H1 (cell line): ENCODE measurements at places on chromosomes 7 and 10.

DNA sequence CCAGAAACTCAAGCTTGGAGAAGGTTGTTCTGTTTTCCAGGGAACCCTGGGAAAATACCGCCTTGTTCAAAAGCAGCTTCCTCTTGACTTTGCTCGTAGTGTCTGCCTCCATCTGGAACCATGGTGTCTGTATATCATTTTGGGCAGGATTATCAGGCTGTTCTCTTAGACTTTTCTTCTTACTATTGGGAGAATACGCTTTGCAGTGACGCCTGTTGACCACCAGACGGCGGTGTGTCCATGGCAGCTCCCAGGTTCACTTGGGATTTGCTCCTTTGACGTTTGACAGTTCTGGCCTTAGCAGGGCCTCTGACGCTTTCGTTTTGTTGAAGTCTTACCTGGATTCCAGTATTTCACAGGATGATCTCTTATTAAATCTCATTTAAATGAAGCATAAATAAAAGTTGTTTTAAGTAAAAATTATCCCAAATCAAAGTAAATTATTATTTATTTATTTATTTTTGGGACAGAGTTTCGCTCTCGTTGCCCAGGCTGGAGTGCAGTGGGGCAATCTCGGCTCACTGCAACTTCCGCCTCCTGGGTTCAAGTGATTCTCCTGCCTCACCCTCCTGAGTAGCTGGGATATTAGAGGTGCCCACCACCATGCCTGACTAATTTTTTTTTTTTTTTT, 41.8 kb upstream of the GJD4 start:
- DNase-seq, result peak; percentile 27

- DNase-seq, result no peak
Measured at GRCh38 chr7:122864838-122865237, 21.4 kb downstream of the CADPS2 start.

DNA sequence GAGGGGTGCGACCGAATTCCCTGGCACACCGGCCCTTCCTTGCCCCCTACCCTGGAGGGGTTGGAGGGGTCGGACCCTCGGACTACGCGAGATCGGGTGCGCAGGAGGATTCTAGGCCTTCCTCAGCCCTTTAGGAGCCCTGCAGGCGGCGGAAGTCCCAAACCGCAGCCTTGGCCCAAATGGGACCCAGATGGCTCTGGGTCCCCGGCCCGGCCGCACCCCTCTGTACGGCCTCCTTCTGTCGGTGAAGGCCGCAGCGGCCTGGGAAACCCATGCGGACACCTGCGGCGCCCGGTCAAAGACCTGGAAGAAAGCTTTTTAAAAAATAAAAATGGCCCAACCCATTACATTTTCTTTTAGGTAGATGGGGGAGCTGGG, 2.4 kb upstream of the VAX1 start:
- DNase-seq, result no peak

DNA sequence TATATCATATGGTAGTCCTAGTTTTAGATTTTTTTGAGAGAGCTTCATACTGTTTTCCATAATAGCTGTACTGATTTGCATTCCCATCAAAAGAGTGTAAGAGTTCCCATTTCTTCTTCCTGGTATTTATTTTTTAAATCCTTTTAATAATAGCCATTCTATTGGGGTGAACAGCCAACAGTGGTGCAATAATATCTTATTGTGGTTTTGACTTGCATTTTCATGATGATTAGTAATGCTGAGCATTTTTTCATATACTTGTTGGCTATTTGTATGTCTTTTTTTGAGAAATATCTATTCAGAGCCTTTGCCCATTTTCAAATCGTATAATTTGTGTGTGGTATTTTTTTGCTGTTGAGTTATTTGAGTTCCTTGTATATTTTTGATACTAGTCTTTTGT, 167.4 kb downstream of the FZD1 start:
- DNase-seq, result no peak

DNA sequence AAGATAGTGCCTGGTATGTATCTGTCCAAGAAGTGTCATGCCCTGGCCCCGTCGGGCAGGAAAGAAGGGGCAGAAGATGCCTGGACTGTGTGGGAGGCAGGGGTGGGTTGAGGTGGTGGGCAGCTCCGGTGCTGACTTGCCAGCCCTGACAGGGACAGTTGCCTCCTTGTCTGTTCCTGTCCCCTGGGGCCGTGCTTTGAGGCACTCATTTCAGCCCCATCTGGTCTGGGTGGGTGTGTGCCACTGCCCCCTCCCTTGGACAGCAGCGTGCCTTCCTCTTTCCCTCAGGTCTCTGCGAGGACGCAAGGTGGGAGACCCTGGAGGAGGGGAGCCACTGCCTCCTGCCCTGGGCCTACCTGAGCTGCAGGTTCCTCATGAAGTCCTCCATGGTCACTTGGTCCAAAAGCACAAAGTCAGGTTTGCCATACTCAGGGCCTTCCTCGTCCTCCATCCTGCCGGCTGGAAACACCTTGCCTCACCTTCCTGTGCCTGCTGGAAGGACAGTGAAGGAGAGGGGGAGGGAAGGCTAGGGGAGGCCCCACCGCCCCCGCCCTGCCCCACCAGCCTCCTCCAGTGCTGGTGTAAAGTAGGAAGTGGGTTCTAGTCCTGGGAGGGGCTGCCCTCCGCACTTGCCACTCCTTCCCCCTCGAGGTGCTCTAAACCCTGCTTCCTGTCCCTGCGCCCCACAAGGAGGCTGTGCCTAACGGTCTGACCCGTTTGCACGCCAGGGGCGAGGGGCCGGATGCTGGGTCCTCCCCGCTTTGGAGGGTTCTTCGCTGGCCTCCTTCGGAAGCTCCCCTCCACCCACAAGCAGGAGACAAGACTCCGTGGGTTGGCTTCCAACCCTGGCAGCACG, at the start of gene MYO1G:
TSS of gene MYO1G (minus strand) at position 505 of the 856 bp plus-strand sequence. CDS start at position 451, 54 bp downstream.
- DNase-seq, result no peak

DNA sequence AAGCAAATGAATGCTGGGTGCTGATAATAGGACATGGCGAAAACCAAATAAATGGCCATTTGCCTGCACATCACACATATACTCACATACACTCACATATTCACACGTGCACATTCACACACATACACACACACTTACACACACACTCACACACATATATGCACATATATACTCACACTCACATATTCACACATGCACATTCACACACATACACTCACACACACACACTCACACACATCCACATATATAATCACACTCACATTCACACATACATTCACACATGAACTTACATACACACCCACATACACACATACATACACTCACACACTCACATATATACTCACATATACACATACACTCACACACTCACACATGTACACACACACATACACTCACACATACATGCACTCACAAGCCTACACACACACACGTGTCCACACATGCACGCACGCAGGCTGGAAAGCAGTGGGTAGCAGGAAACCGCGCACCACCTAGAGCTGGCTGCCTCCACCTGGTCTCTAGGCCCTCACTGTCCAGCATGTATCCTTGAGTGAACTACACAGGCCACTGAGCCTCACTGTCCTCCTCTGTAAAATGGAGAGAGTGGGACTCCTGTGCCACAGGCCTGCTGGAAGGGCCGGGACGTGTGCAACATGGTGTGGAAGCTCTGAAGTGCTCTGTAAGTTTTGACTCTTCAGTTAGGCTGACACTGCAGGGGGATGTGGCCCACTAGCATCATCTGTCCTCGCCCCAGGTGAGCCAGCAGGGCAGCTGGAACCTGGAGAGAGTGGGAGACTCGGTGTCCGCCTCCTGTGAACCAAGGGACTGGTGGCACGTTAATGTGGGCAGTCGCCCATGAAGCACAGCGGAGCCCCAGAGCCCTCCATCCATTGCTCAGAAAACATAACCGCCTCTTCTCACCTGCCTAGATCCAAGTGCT, 14.9 kb downstream of the TMEM72 start:
- DNase-seq, result no peak

GRCh38 chr7:94335586-94335985, 59.1 kb upstream of the COL1A2 start:
- DNase-seq, result no peak

GRCh38 chr10:110008518-110009339, 945 bp downstream of the ADD3 start:
- no peak for DNase-seq
